ENCODE measurements at places on chromosomes 3 and 15.
A peak's percentile ranks its signal among the peaks of the same experiment; 100 is the strongest.

GRCh38 chr3:48422681-48423080 is 7.2 kb downstream of the PLXNB1 start:
- no peak for DNase-seq

DNA sequence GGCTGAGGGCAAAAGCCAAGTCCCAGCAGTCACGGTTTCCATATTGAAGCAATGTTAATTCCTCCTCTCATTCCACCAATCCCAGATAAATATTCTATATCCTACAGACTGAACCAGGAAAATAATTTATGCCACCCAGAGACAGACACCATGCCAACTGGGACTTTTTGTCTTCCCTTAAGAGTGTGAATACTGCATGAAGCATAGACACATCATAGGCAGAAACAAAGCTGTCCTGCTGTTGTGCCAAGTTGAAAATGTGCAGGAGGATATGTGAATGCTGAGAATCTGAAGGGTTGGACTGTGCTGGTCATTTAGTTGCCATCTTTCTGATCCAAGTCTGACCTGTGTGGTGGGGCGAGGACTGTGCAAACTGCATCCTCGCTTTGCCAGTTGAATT is 37.7 kb downstream of the RFTN1 start:
- DNase-seq = no peak

GRCh38 chr15:95162069-95162468 is 930.7 kb downstream of the MCTP2 start:
- no peak for DNase-seq

GRCh38 chr3:187968883-187969580 is 184.9 kb upstream of the LPP start:
- DNase-seq = no peak

DNA sequence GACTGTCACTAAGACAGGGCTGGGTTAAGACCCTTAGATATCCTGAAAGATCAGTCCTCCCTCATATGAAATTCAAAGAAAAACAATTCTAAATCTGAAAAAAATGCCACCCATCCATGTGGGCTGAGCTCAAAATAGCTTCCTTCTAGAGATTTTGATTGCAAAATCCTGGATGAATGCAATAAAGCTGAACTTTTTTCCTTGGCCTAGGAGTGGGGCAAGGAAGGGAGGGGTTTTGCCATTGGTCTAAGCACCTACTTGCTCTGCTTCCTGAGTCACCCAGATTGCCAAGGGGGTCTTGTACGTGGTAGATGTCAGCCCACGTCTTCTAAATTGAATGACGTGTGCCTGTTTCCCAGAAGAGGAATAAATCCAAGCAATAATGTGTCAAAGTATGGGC is 15.3 kb upstream of the SMAD3 start:
- no peak for DNase-seq

DNA sequence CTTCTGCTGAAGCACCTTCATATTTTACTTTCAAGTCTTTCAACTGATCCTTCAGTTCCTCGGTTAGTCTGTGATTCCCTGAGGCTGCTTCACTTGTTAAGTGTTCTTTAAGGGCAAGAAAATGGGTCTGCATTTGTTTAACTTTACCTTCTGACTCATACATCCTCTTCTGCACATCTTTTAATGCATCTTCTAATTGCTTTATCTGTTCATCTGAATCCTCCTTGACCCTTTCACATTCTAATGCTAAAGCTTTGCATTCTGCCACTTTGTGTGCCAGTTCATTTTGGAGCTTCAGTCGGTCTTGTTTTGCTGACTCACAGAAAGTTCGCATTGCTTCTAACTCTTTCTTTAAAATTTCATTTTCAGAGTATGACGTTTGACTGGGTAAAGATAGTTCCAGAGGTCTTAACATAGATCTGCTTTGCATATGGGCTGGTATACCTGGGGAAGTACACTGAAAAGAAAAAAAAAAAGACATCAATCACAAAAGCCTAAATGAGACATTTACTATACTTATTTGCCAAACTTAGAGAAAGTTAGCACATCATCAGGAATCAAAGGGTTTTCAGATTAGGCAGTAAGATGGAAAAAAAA is 94.3 kb downstream of the UACA start:
- DNase-seq = no peak

- DNase-seq = no peak
Measured at GRCh38 chr3:36142746-36143145, 237.6 kb upstream of the STAC start.

GRCh38 chr3:129013491-129013891 is 12.4 kb downstream of the EFCC1 start:
- no peak for DNase-seq

DNA sequence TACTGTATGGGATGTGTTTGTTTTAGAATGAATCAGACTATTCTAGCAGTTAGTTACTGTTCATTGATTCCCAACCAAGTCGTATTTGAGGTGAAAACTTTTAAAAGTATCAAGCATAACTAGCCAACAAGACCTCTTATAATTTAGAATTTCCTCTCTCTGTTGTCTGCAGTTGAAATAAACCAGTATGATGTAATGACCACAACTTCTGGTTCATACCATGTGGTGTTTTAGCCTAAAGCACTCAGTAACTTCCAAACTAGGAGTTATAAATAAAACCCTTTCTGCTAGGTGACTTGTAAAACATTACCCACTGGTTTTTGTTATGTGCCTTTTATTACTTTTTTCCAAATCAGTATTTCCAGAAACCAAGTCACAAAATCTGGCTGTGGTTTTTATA is 19.8 kb upstream of the P2RY12 start:
- DNase-seq = no peak

GRCh38 chr3:141655801-141656200 is 82.3 kb upstream of the RNF7 start:
- no peak for DNase-seq

DNA sequence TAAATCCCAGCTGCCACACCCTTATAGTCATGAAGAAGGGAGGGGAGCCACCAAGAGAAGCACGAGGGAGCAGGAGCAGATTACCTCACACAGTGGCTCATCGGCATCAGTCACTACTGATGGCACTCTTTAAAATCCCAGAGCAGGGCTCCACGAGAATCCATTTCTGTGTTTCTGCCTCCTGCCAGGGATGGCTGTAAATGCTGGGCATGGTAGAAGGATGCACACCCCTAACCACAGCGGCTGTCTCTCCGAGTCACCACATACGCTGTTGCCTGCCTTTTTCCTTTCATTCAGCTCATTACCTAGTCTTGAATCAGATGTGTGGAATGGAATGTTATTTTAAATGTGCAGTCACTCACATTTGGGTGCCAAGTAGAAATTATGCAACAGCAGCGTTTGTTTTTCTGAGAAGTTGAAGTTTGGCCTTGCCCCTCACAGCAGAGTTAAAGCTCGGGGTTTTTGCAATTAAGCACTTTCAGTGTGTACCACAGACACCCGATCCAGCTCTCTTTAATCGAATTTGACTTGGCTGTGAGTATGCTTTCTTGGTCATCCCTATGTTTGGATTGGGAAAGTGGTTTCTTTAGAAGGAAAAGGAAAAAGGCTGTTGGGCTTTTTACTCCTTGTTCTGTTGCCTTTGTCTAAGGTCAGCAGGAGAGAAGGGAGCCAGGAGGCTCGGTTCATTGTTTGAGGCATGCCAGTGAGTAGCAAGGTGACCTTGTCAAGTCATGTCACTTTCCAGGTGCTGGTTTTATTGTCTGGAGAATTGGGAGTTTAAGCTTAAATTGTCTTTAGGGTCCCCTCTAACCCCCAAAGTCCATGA is 284.2 kb upstream of the TPM1 start:
- peak; percentile 38 for DNase-seq

DNA sequence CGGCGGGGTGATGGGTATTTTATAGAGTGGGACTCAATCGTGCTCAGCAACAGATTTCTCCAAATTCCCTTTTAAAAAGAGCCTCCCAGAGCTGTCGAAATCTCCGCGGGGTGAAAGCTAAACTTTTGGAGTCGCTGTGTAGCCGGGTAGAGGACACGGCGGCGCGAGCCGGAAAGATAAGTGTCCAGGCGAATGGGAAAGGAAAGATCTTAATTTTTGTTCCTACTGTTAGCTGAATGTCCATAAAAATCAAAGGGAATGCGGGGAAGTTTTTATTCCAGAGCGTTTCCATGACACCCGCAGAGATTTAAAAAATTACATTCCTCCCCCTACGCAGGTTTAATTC is 9.1 kb downstream of the EOMES start:
- DNase-seq = no peak

DNA sequence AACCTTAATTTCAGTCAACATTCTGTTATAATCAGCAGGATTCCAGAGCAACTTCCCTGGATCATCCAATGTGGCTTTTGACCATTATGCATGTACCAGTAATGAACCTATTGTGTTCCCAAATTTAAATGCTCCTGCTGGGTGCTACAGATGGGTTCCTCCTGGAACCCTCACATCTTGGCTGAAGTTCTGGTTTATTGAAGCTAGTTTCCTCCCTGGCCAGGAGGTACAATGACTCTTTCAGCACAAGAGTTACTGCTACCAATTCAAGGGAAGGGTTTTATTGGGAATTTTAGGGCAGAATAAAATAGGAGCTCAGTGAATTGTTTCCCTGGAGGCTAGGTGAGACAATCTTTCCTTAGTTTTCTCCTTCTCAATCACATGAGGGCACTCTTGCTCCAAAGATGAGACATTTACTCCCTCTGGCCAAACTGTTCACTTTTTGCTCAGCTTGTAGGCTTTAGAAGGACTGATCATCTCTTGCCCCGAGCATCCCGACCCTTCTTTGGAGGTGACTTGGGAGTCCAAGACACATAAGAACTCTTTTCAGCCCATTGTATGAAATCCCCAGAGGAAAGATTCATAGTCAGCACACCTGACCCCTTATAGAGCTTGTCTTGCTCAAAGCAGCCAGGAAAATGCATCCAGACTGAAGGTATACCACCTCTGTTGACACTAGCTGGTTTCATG is 8.8 kb upstream of the NPHP3 start:
- DNase-seq = no peak

DNA sequence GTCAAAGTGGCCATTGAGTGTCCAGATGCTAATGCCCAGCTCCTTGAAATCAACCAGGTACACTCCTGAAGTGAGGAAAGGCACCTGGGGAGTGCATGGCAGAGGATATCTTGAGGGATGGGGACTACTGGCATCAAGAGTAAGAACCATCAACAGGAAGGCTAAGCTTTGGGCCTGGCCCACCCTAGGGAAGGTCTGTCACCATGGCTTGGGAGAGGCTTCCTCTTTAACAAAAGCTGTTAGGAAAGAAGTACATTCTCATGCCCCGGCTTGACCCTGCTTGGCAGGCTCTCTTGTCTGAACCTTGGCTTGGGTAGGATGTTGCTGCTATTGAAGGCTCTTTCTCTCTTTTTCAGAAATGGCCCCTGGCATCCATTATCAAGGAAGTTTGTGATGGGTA is 43.7 kb upstream of the TUBGCP5 start:
- DNase-seq = no peak

DNA sequence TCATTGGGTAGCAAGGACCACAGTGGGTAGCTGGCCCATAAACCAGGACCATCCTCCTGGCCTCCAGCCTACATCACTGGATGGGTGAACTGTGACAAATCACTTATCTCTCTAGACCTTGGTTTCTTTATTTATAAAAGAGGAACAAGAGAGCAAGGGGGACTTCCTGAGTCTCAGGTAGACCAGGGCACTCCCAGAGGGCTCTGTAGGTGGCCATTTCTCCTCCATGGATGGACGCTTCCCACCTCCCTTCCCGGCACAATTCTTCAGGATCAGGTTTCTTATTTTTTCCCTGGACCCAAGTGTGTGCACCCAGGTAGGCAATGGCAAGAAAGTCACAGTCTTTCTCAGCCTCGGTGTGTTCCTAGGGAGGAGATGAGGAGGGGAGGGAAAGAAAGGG is 41.4 kb upstream of the SPATA12 start:
- DNase-seq = no peak

DNA sequence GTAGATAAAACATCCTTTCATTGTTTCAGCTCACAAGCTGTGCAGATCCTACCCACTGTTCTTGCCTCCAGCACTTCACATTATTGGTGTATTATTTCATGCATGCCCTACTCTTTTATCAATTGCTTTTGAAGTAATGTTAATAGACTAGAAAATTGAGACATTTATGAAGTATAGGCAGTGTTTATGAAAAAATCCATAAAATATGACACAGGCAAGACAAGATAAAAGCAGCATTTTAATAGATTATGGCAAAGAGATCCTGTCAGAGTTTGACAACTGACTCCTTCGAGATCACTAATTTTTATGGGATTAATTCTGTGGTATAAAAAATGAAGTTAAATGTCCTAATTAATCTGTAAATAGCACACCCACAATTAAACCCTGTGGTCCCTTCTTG is 217.2 kb upstream of the NANOGP8 start:
- no peak for DNase-seq

GRCh38 chr3:111534701-111535100 is 7.3 kb upstream of the CD96 start:
- DNase-seq = no peak

DNA sequence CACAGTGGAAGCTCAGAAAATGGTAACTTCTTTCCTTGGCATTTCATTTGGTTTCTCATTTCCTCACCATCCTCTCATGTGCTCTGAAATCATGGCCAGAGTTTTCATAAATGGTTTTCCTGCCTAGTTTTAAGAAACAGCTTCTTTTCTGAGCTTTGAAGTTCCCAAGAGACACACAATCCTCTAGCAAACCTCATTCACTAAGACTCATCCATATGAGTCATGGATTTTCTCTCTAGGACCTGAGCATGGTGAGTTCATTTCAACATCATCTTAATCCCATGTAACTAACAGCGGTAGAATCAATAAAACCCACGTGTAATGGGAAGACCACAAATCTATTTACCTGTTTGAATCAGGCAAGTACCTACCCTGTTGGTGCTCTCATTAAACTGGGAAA is 274.5 kb upstream of the LRTM1 start:
- no peak for DNase-seq

GRCh38 chr3:151156618-151157216 is 46.3 kb downstream of the GPR171 start:
- peak; percentile 36 for DNase-seq

DNA sequence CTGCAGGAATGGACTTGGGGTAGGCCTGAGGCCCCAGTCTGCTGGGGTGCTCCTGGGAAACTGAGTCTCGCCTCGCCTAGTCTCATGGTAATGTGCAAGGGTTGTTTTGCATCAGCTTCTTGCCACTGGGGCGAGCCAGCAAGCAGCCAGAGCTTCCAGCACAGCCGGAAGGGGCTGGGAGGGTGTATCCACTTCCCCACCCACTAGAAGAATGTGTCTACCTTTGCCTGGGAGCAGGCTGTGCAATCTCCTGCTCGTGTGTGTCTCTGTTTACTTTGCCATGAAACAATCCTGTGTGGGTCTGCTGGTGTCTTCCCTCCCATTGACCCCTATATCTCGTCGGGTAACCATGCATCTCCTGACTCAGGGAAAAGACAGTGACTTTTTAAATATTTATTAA is 21.8 kb upstream of the ERICH6 start:
- DNase-seq = no peak

- DNase-seq = peak; percentile 32
Measured at GRCh38 chr3:158532099-158532734, 38.8 kb upstream of the MLF1 start.

GRCh38 chr15:89026167-89026566 is 62.1 kb upstream of the ABHD2 start:
- DNase-seq = no peak

GRCh38 chr3:155870945-155871745 is 695 bp downstream of the GMPS start:
- DNase-seq = no peak

GRCh38 chr15:52191207-52191606 is at the start of gene GNB5:
TSS of gene GNB5 (minus strand) at chr15:52191392. CDS start at chr15:52184676, 6,716 bp downstream.
- DNase-seq = no peak
